ENCODE measurements at places on chromosomes 1 and 21.

- DNase-seq: no peak
Measured at GRCh38 chr1:226699166-226699565, 39.9 kb downstream of the ITPKB start.

GRCh38 chr1:160409486-160409885, 9.1 kb downstream of the VANGL2 start:
- DNase-seq: no peak

GRCh38 chr1:114749835-114750234, 7.9 kb downstream of the CSDE1 start:
- no peak for DNase-seq

DNA sequence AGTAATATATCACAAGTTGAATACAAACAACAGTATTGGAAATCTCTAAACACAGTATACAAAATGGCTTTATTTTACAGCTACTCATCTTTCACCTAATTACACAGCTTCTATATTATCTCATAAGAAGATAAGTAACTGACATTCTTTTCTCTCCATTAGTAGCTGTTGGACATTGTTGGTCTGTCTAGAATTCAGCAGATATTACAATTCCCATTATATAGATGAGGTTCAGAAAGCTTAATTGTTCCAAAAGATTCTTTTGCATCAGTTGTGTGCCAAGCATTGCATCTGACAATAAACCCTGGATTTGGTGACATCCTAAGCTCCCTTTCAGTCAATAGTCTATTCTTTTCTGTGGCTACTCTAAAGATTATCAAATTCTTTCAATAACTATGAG, 187.0 kb downstream of the NTMT2 start:
- no peak for DNase-seq

GRCh38 chr1:41333146-41333784, 28.0 kb upstream of the FOXO6 start:
- no peak for DNase-seq

GRCh38 chr1:151289991-151290708, 8.1 kb downstream of the ZNF687 start:
- no peak for DNase-seq

DNA sequence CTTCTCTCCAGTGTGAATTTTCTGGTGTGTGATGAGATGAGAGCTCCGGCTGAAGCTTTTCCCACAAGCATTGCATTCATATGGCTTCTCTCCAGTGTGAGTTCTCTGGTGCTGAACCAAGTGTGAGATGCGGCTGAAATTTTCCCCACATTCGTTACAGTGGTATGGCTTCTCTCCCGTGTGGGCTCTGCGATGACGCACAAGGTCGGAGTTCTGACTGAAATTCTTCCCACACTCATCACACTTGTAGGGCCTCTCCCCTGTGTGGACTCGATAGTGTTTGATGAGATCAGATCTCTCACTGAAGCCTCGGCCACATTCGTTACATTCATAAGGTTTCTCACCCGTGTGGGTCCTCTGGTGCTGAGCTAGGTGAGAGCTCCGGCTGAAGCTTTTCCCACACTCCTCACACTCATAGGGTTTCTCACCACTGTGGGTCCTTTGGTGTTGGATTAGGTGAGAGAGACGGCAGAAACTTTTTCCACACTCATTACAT, 7.4 kb downstream of the ZNF436 start:
- DNase-seq: no peak

DNA sequence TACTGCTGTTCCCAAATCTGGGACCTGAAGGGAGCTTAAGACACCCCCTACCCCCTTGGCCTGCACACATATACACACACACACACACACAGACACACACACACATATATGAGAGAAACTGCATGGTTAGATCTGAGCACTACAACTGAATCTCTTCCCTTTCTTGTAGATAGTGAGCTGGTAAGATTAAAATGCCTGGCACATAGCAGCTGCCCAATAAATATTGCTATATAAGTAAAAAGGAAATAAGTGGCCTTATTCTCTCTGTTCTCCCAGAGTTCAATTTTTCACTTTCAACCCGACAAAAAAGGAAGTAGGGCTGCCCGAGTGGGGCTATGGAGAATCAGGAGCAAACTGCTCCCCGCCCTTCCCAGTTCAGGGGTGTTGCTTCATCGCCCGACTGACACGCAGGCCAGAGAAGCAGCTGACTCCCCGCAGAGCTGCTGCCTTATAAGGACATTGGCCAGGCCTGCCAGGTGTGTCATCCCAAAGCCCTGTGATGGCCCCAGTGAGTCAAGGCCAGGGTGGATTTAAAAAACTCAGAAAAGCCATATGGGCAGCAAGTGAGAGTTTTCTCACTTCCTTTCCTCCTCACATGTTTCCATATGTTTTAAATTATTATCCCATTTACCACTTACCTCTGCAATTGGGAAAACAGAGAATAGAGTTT, 106.5 kb upstream of the SLC44A3 start:
- peak; percentile 13 for DNase-seq

DNA sequence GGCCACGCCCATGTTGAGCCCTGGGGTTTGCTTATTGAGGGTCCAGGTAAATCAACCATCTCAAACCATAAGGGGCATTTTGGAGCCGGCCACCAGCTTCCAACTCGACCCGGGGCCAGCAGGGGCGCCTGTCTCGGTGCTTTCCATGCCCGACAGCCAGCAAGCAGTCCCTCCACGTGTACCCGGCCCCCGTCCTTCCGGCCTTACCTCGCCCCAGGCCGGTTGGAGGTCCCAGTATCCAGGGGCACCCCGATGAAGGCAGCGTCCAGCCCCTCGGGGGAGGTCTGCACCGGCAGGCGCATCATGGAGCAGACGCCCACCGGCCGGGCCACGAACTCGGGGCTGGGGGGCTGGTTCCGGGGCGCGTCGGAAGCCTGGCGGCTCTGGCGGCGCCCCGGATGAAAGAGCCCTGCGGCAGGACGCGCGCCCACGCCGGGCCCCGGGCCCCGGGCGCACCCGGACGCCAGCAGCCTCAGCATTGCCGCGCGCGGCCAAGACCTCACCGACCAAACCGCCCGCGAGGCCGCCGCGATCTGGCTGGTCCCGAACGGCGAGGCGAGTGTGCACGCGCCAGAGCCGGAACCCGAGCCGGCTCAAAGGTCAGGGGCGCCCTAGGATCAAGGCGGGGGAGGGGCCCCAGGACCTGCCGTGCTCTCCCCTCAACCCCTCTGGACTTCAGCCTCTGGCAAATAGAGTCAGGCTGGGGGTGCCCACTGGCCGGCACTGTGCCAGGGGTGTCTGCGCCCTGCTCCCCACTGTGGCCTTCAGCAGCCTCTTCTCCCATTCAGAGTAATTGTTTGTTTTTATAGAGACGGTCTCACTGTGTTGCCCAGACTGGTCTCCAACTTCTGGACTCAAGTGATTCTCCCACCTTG, at the start of gene AGMAT:
AGMAT (minus strand) TSS at position 563 of the 875 bp plus-strand sequence; CDS start at position 479, 84 bp downstream.
- peak; percentile 56 for DNase-seq

DNA sequence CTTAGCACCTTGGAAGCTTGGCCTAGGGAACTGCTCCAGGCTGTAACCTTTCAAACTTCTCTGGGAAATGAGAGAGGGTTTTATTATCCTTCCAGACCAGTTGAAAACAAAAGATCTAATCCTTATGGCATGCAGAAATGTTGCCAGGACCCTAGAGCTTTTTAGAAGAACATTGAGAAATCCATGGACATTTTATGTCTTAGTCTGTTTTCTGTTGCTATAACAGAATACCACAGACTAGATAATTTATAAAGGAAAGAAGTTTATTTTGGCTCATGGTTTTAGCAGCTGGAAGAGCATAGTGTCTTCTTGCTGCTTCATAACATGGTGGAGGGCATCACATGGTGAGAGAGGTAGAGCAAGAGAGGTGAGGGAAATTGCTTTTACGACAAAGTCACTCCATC, 25.8 kb downstream of the OSBPL9 start:
- no peak for DNase-seq

DNA sequence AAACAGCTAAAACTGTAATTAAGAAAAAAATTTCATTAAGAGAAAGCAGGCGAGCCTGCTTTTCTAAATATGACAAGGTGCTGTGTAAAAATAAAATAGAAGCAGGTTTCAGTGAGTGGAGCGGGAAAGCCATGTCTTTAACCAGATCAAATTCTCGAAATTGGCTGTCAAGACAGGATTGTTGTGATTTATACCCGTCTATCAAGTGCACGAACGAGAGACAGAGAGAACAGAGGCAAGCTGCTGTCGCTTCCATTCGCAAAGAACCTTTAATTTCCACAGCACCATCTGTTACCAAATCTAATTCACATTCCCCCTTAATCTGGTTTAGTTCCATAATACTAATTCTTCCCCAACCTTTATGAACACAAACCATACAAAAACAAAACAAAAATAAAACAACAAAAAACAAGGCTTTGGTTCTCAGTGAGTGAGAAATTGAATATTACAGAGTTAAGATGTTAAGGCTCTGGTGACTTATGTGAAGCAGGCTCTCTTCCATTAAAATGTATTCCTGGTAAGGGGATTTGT, 35.0 kb downstream of the ESRRG start:
- no peak for DNase-seq

- DNase-seq: peak; percentile 72
Measured at GRCh38 chr1:198187973-198188588, 31.3 kb downstream of the NEK7 start.

DNA sequence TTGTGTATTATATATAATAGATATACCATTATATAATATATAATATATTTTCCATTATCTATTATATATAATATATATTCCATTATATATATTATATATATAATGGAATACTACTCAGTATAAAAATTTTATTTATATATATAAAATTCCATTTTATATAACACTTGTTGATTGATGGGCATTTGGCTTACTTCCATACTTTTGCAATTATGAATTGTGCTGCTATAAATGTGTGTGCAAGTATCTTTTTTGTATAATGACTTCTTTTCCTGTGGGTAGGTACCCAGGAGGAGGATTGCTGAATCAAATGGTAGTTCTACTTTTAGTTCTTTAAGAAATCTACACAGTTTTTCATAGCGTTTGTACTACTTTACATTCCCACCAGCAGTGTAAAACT, 1211.1 kb downstream of the NCAM2 start:
- no peak for DNase-seq

GRCh38 chr1:147463022-147463421, 78.3 kb upstream of the BCL9 start:
- no peak for DNase-seq
